Brain pericyte (primary cell): ENCODE measurements at places on chromosomes 7 and 10.
A peak's percentile ranks its signal among the peaks of the same experiment; 100 is the strongest.

DNA sequence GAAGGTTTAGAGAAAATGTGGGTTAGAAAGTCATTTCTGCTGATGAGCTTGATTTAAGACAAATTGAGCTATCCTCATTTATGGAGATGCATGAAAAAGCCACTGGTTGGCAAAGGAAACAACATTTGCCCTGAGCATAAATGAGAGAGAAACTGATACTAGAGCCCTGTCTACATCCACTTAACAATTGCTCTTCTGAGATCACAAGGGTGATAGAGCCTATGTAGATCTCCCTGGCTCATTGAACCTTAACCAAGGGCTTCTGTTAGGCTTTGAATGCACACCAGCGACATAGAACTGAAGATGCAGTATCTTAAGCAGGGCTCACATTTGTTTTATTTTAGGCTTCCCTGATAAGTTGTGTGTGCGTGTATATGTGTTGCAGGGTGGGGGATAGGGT lies 35.0 kb downstream of the GPR141 start:
- no peak for DNase-seq

- no peak for DNase-seq
Measured at GRCh38 chr10:116990276-116990800, 14.6 kb downstream of the SHTN1 start.

GRCh38 chr7:138077809-138078208 lies 1.6 kb downstream of the AKR1D1 start:
- no peak for DNase-seq

- DNase-seq: no peak
Measured at GRCh38 chr7:50450590-50451032, 461 bp upstream of the FIGNL1 start.

DNA sequence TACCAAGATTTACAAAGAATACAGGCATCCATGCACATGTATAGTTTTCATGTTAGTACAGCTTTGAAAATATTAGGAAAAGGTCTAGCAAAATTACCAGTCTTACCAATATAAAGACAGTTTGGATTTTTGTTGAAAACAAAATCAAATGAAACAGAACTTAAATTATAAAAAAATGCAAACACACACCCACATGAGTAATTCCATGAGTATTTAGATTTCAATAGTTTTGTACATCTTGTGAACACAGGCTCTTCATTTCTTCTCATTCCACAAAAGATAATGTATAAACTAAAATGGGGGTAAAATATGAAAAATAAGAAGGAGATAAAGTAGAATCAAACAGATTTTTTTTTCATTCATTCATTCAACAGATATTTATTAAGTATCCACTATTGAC lies 682.2 kb upstream of the ANKRD30A start:
- no peak for DNase-seq

GRCh38 chr7:108204281-108204796 lies 74.2 kb upstream of the LAMB4 start:
- DNase-seq: no peak

- DNase-seq: no peak
Measured at GRCh38 chr10:47351899-47352815, 4.0 kb downstream of the RBP3 start.

- DNase-seq: no peak
Measured at GRCh38 chr7:158850545-158851102, 5.7 kb upstream of the DYNC2I1 start.

DNA sequence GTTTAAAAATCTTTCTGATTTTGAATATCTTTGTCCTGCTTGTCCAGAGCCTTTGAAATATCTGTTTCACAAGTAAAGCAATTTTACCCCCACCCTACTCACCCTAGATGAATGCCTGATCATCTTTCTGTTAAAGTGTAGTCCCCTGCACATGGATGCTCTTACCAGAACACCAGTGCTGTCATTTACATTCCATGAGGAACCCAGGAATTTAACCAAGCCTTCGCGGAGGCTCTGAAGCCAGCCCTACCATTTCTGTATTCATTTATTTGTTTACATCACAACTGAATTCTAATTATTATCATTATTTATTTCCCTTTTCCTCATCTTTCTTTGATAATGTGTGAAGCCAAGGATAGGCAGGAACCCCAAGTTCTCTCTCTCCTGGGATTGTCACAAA lies 167.8 kb upstream of the MYO3A start:
- DNase-seq: no peak

- no peak for DNase-seq
Measured at GRCh38 chr10:82674036-82674435, 799.0 kb downstream of the NRG3 start.

DNA sequence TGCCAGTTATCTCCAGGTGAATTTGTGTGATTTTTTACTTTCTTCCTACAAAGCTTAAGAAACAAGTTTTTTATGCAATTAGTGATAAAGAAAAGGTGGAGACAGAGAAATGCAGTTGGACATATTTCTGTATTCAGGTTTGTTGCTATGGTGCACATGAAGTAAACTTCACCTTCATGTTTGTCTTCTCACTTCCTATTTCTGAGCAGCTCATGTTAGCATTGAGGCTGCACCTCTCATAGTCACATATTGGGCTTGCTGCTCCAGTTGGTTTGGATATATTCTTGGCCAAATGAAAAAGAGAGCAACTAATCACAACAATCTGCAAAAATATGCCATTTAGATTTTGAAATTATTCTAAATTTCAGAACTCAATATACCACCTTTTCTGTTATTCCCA lies 475.6 kb upstream of the ZWINT start:
- DNase-seq: no peak

- no peak for DNase-seq
Measured at GRCh38 chr10:82942286-82943099, 1067.5 kb downstream of the NRG3 start.

- DNase-seq: no peak
Measured at GRCh38 chr7:121032645-121033460, 44.3 kb downstream of the CPED1 start.

DNA sequence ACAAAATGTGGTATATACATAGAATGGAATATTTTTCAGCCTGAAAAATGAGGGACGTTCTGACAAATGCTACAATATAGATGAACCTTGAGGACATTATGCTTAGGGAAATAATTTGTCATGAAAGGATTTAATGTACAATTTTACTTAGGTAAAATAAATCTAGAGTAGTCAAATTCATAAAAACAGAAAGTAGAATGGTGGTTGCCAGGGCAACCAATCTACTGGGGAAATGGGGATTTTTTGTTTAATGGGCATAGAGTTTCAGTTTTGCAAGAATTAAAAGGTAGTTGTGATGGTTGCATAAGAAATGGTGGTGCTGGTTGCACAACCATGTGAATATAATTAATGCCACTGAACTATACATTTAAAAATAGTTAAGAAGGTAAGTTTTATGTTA lies 296.0 kb upstream of the SP4 start:
- DNase-seq: no peak

DNA sequence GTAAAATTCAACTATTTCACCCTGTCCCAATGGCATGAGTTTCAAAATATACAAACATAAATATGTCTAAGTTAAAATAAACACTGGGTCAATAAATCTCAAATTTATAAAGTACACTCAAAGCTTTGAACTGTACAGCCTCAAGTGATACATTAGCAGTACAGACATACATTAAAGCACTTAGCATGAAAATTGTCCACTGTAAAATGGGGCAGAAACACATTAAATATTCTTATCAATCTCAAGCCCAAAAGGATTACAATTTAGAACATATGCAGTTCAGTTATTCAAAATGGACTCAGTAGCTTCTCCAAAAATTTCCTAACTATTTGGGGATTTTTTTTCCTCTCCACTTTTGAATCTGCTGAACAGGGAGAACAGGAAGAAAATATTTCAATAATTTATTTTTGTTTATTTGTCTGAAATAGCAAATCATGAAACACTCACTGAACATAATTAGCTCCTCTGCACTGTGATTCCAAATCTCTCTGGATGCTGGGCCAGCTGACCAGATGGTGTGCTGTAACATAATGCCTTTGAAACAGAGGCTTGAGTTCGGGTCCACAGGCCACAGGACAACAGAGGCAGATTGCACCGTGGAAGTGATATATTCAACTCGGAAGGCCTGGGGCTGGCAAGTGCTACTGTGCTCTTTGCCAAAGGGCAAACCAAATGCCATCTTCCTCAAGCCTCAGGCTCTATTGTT lies 248.9 kb upstream of the LRRN3 start:
- DNase-seq: no peak

- no peak for DNase-seq
Measured at GRCh38 chr10:69464401-69464800, 13.1 kb downstream of the TSPAN15 start.

- no peak for DNase-seq
Measured at GRCh38 chr10:126527645-126528314, 139.5 kb upstream of the ADAM12 start.

- DNase-seq: no peak
Measured at GRCh38 chr10:24992512-24993133, 23.3 kb downstream of the ENKUR start.

DNA sequence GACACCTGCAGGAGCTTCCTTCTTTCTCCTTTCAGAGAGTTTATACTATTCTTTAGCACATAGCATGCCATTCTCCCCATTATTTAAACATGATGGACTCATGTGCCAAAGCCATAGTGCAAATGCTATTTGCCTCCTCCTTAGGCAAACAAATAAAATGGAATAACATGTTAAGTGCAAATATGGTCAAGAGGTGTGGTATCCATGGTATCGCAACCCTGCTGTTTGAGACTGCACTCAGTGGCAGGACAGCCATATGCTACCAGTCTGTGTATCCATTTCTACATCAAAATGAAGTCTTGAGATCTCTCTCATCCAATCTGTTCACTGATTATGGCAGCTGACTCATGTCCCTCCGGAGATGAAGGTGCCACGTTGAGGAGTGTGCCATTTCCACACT lies 22.8 kb downstream of the HEPACAM2 start:
- no peak for DNase-seq

DNA sequence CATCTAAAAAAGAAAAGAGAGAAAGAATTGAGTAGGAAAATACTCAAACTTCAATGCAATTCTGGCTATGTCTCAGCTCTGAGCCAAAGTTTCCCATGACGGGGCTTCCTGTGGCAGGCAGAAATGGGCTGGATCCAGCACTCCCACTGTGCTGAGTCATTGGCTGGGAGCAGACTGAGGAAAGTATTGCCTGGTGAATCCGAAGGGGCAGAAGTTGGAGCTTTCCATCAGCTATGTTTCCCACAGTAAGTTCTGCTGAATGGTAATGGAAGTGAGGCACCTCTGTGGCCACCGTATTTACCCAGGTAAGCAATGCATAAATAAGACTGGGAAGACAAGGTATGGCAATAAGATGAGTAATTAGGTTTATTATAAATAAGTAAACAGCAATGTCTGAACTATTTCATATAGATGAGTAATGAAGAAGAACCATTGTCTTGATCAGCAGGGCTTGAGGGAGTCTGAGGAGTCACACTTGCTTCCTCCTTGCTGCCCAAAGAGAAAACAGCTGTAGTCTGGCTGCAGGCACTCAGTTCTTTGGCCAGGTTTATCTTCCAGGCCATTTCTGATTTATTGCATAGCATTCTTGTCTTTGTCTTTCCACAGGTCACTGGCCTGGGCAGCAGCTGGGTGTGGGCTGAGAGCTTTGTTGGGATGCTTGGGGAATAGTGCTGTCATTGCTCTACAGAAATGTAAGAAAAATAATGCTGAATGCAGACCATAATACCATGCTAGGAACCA lies 255.3 kb downstream of the DNAJB9 start:
- peak; percentile 24 for DNase-seq

DNA sequence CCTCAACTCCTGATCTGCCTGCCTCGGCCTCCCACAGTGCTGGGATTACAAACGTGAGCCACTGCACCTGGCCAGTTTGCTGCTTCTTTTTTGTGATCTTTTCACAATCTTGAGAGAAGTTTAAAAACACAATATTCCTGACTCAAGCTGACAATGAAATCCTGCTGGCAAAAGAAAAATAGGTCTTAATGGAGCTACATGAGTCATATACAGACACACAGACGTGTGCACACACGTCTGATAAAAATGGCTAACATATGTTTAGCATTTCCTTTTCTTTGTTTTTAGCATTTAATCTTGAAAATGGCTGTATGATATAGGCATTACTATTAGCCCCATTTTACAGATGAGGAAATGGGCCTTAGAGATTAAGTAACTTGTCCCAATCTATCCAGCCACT lies 29.4 kb upstream of the RAB18 start:
- no peak for DNase-seq

- DNase-seq: no peak
Measured at GRCh38 chr10:69726850-69727249, 74.9 kb upstream of the COL13A1 start.

GRCh38 chr7:12898004-12898403 lies 210.6 kb downstream of the ARL4A start:
- no peak for DNase-seq

DNA sequence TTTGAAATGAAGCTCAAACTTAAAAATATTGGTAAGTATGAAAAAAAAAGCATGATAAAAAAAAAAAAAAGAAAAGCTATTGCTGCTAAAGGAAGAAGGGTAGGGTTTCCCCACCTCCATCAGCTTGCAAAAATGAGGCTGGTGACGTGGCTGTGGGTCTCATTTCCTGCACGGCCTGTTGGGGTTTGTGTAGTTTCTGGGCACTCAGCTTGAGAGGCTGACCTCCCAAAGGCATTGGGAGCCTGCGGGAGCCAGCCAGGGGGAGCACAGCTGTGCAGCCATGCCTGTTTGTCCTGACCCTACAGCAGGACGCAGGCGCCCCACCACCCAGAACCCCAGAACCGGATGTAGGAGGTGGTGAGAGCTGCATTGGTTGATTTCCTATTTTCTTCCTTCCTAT lies 48.8 kb upstream of the CARD11 start:
- DNase-seq: no peak

DNA sequence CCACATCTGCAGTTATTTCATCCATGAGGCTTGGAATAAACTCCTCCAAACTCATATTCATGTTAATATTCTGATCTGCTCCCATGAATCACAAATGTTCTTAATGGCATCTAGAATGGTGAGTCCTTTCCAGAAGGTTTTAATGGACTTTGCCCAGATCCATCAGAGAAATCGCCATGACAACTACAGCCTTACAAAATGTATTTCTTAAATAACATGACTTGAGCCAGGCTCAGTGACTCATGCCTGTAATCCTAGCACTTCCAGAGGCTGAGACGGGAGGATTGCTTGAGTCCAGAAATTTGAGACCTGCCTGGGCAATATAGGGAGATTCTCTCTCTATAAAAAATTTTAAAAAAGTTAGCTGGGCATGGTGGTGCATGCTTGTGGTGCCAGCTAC lies 102.1 kb upstream of the TMEM168 start:
- no peak for DNase-seq

- DNase-seq: no peak
Measured at GRCh38 chr10:49150426-49150825, 16.6 kb upstream of the FAM170B start.

- DNase-seq: no peak
Measured at GRCh38 chr10:408236-408635, 273.0 kb downstream of the ZMYND11 start.
